ENCODE measurements at places on chromosomes 2 and 18. TPM values are rescaled to one million over a fixed set of nuclear protein-coding genes. Genes with fewer than 3 reads are reported as not detected.

Gene TMEM247
- not detected for total RNA-seq

Gene NYAP2
- not detected for total RNA-seq

Gene TUBA4B
- not detected for total RNA-seq

Gene HS1BP3
- total RNA-seq = 27.6 TPM

Gene NCKAP5
- total RNA-seq = 0.26 TPM

Gene FN1
- total RNA-seq = 83.2 TPM
